ENCODE measurements at places on chromosomes 1 and 21.

- no peaks in the 10 kb centered on the region for H3K36me3 ChIP-seq
- H3K27me3 ChIP-seq = no peaks in the 10 kb centered on the region
- no peaks in the 10 kb centered on the region for H3K4me1 ChIP-seq
- no peak overlapping the region for H3K27ac ChIP-seq
- no peak overlapping the region for H3K4me3 ChIP-seq
Measured at GRCh38 chr1:92424381-92424780, 62.3 kb downstream of the GFI1 start.

GRCh38 chr1:9424261-9424660 lies 115.0 kb upstream of the SLC25A33 start:
- H3K27ac ChIP-seq = no peak overlapping the region
- H3K36me3 ChIP-seq = no peaks in the 10 kb centered on the region
- peaks cover 5% of the 10 kb centered on the region for H3K4me1 ChIP-seq
- H3K4me3 ChIP-seq = no peak overlapping the region
- no peaks in the 10 kb centered on the region for H3K27me3 ChIP-seq

DNA sequence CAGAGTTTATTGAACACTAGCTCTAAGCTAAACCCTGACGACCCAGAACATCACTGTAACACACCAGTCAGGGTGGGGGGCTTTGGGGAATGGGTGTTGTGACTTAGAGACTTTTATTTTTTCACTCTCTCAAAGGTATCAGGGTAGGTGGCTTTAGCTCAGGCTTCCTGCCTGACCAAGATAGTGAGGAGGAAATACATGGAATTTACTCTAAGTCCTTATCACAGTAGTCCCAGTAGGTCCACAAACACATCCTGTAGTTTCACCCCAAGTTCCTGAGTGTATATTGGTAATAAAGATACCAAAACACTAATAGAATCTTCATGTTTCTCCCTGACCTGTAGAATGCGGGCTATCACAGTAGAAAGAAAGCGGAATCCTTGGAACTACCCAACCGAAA lies 15.1 kb downstream of the GJA5 start:
- no peak overlapping the region for H3K27ac ChIP-seq
- no peaks in the 10 kb centered on the region for H3K4me1 ChIP-seq
- no peak overlapping the region for H3K4me3 ChIP-seq
- H3K36me3 ChIP-seq = no peaks in the 10 kb centered on the region

- no peaks in the 10 kb centered on the region for H3K27me3 ChIP-seq
- H3K4me1 ChIP-seq = no peaks in the 10 kb centered on the region
- DNase-seq = no peak
- H3K36me3 ChIP-seq = no peaks in the 10 kb centered on the region
- H3K27ac ChIP-seq = no peak overlapping the region
Measured at GRCh38 chr21:10425856-10426255, 95.5 kb upstream of the TPTE start.

DNA sequence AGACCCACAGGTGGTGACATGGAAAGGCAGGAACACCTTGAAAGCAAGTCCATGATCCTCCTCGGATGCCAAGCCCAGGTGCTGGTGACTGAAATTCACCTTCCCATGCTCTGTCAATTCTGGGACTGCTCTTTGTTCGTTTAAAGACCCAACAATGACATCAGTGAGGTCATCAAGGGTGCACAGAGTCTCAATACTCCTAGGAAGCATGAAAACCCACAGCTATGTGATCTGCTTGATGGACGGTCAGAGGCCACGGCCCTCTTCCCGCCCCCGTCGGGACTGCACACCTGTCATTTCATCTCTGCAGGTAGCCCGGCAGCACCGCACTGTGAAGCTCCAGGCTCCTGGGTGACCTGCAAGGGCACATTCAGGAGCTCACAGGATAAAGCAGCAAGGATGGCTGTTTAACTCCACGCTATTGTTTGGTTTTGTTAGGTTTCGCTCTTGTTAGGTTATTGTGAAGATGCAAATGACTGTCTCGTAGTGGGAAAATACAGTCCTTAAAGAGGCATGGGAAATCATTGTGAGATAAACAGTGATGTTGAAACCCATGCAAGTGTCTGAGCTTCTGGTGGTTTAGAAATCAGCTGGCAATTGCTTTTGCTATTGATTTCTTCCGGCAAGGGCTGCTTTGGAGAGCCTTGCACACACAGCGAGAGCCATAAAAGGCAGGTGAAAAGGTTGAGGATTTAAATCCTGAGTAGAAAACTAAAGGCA lies 124.8 kb upstream of the AJAP1 start:
- no peaks in the 10 kb centered on the region for H3K36me3 ChIP-seq
- no peak overlapping the region for H3K27ac ChIP-seq
- H3K4me1 ChIP-seq = no peaks in the 10 kb centered on the region
- H3K4me3 ChIP-seq = no peak overlapping the region

GRCh38 chr1:156556354-156556753 lies 16.0 kb downstream of the IQGAP3 start:
- H3K27ac ChIP-seq = no peak overlapping the region
- H3K27me3 ChIP-seq = no peaks in the 10 kb centered on the region
- DNase-seq = no peak
- H3K36me3 ChIP-seq = no peaks in the 10 kb centered on the region

DNA sequence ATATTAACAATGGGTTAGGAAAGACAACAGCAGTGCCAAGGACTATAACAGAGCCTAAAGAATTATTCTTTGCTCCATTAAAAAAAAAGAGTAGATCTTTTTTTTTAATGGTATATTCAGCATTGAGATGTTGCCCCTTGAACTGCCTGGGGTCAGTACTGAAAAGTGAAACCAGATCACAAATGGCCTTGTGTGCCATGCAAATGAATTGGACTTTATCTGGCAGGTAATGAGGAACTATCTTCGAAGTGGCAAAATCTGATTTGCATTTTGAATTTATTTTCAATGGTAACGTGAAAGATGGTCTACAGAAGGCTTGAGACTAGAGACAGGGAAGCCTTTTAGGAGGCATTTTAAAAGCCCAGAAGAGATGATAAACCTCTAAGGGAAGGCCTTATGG lies 21.4 kb upstream of the PKN2 start:
- H3K4me1 ChIP-seq = no peaks in the 10 kb centered on the region
- no peak for DNase-seq
- no peak overlapping the region for H3K27ac ChIP-seq
- H3K4me3 ChIP-seq = no peak overlapping the region
- H3K36me3 ChIP-seq = no peaks in the 10 kb centered on the region

DNA sequence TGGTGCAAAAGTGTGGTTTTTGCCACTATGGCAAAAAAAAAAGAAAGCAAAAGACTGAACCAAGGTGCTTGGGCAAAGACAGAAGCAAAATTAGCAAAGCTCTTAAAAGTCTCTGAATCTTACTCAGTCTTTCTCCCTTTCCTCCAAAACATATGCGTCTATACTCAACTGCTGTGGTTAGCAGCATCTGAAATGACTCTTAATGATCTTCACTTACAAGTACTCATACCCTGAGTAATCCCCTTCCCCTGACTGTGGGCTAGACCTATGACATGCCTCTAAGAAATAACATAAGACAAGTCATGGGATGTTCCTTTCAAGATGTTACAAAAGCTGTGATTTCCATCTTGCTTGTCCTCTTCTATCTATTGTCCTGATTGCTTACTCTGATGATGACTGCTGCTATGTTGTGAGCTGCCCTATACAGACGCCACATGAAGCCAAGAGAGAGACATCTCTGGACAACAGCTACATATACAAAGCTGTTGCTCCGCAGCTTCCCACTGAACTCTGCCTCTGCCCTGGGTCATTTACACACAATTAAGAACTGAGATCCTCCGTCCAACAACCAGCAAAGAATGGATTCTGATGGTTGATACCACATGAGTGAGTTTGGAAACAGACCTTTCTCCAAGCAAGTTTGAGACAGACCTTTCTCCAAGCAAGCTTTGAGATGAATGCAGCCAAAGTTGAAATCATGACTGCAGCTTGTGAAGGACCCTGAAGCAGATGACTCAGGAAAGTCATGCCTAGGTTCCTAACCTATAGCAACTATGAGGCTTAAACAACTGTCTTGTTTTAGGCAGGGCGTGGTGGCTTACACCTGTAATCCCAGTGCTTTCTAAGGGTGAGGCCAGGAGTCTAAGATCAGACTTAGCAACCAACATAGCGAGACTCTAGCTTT lies 55.2 kb downstream of the PUM1 start:
- H3K4me1 ChIP-seq = peaks cover 18% of the 10 kb centered on the region
- H3K27me3 ChIP-seq = no peaks in the 10 kb centered on the region
- peaks cover 7% of the 10 kb centered on the region for H3K36me3 ChIP-seq

GRCh38 chr1:11342621-11343032 lies 69.6 kb downstream of the UBIAD1 start:
- no peaks in the 10 kb centered on the region for H3K36me3 ChIP-seq
- DNase-seq = no peak
- H3K4me3 ChIP-seq = no peak overlapping the region
- no peak overlapping the region for H3K27ac ChIP-seq
- no peaks in the 10 kb centered on the region for H3K4me1 ChIP-seq
- no peaks in the 10 kb centered on the region for H3K27me3 ChIP-seq

GRCh38 chr21:41442481-41443186 lies 16.6 kb downstream of the MX1 start:
- no peak overlapping the region for H3K4me3 ChIP-seq
- H3K27ac ChIP-seq = no peak overlapping the region
- peaks cover 53% of the 10 kb centered on the region for H3K36me3 ChIP-seq
- no peaks in the 10 kb centered on the region for H3K4me1 ChIP-seq

DNA sequence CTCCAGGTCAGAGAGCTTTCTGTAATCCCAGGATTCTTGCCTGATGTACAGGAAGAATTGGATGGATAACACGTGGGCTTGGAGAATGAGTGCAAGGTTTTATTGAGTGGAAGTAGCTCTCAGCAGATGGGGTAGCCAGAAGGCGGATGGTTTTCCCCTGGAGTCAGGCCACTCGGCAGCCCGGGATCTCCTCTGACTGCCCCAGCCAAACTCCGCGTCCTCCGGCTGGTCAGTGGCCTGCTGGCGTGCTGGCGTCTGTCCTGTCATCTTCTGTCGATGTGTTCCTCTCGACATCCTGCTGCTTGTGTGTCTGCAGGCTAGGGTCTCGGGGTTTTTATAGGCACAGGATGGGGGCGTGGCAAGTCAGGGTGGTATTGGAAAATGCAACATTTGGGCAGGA lies 27.4 kb upstream of the GJA9 start:
- H3K36me3 ChIP-seq = no peaks in the 10 kb centered on the region
- H3K4me1 ChIP-seq = no peaks in the 10 kb centered on the region
- no peak for DNase-seq
- no peak overlapping the region for H3K4me3 ChIP-seq
- H3K27ac ChIP-seq = no peak overlapping the region

DNA sequence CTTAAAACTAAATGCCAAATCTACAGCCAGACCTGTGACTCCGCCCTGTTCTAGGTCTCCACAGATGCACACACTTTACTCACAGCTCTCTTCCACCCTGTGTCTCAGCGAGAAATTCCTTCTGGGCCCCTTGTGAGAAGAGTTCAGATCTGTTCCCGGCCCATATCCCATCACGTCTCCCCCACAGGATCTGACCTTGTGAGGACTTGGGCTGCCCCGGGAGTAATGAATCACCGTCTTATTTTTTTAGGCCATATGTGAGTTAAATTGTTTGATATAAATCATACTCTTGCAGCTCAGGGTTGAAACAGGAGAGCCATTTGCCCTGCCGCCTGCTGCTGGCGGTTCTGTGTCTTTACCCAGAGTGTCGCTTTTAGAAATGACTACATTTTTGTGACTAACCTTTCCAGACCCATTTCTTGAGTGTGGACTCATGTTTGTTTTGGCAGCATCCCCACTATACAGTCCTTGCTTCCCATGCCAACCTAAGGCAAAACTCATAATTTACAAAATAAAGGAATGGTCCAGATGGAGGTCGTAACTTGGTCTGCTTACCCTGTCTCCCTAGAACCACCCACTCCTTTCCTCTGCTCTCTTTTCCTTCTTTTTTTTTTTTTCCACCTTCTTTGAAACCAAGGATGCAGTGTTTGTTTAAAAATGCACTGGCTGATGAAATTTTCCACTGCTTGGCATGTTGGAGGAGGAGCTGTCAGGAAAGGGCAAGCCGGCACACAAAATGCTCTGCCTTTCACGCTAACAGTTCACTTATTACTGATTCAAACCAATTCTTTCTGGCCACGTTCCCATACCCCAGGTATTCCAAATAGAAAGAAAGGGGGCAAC lies 98.0 kb upstream of the C1orf105 start:
- H3K27me3 ChIP-seq = no peaks in the 10 kb centered on the region
- H3K4me1 ChIP-seq = peaks cover 23% of the 10 kb centered on the region
- peak overlapping the region; percentile 91 for H3K27ac ChIP-seq
- peak overlapping the region; percentile 5 for H3K4me3 ChIP-seq
- DNase-seq = peak; percentile 87
- no peaks in the 10 kb centered on the region for H3K36me3 ChIP-seq

DNA sequence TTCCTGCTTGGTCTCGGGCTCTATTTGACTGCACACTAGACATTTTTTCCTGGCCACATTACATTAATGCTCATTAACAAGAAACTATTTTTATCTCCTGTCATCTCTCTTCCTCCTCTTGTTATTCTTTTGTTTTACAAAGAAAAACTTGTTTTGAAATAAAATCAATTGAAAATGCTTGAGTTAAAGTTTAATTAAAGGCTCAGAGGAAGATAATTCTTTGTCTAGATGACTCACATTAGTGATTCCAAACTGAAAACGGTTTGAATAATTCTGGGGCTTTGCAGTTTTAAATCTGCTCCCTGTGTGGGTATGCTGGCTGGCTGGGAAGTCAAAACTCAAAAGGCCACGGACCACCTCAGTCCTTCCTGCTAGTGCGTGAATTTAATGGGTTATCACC lies 29.6 kb downstream of the RGS5 start:
- peak overlapping the region; percentile 85 for H3K27ac ChIP-seq
- no peaks in the 10 kb centered on the region for H3K36me3 ChIP-seq
- peak overlapping the region; percentile 47 for H3K4me3 ChIP-seq
- peaks cover 54% of the 10 kb centered on the region for H3K4me1 ChIP-seq
- H3K27me3 ChIP-seq = no peaks in the 10 kb centered on the region

GRCh38 chr21:33063375-33063883 lies 6.5 kb upstream of the OLIG1 start:
- no peak overlapping the region for H3K4me3 ChIP-seq
- H3K27me3 ChIP-seq = no peaks in the 10 kb centered on the region
- H3K27ac ChIP-seq = no peak overlapping the region
- H3K4me1 ChIP-seq = no peaks in the 10 kb centered on the region

DNA sequence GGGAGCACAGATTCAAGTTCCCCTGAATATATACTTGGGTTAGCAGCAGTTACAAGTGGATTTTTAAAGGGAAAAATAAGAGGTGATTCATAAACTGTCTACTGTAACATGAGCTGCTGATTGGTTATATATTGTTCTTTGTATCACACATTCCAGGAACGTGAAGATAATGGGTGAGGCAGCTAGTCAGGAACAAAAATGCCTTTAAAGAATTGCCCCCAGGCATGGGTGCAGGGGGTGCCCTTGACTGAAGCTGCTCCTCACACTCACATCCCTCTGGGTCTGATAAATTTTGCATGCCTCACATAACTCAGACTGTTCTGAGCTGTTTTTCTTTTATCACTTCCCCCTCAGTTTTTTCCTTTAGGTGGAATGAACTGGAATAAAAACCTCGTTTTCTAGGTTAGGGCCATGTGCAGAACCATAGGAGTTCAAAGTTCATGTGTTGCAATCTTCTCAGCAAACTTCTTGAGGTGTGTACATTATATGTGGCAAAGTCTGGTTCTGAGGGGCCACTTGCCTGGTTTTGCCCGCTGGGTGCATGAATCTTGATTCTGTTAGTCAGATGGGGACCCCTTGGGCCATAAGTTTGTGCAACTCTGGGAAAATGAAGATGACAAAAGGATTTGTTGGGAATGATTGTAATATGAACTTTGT lies 21.1 kb downstream of the TBX19 start:
- H3K4me3 ChIP-seq = no peak overlapping the region
- no peaks in the 10 kb centered on the region for H3K36me3 ChIP-seq
- no peaks in the 10 kb centered on the region for H3K4me1 ChIP-seq
- DNase-seq = no peak

Measured in ascending aorta (tissue), 2 donors.